Fibroblast of the conjunctiva (primary cell): ENCODE measurements at places on chromosomes 2 and 18.
A peak's percentile ranks its signal among the peaks of the same experiment; 100 is the strongest.

DNA sequence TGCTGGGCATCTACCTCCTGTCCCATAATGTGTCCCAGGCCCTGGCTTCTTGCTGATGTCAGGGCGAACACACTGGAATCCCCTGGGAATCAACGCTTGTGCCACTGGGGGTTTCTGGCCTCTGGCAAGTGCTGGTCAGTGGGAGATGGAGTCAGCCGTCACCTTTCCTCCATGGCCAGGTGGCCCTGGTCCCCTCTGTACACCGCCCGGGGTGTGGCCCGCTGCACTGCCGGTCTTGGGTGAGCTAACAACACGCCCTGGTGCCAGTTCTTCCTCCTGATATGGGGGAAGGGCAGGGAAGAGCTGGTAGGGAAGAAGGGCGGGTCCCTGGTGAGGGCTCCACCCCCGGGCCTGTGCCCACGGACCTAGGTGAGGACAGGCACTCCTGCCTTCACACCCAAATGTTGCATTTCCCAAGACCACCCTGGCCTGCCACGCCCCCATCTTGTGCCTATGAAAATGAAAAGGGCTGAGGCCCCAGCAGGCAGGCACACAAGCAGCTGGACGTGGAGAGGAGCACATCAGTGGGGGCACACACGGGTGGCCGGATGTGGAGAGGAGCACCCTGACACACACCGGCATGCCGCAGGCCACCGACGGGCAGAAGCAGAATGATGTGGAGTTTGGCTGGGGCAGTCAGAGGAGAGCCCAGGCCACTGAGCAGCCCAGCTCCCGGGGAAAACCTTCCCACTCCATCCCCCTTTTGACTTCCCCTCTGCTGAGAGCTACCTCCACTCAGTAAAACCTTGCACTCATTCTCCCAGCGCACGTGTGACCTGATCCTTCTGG lies 140.5 kb downstream of the ASB1 start:
- DNase-seq = no peak

GRCh38 chr2:64846177-64846576 lies 143.0 kb upstream of the SLC1A4 start:
- DNase-seq = no peak

GRCh38 chr18:33828949-33829348 lies 250.9 kb downstream of the ASXL3 start:
- DNase-seq = no peak

DNA sequence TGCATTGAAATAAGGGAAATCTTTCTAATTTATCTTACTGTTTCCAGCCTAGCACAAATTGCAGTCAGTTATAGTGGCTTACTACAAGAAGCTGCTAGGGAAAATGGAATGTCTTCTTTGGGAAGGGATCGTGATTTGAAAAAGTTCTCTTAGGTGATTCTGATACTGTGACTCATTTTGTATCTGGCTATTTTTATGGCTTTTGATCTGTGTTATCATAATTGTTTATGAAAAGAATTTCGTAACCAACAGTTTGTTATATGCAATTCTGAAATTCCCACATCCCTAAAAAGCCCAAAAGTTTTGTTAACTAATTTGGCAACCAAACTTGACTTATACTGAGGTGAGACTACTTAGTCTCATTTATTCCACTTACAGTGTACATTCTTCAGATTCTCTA lies 12.4 kb downstream of the PTPN4 start:
- no peak for DNase-seq

- DNase-seq = peak; percentile 79
Measured at GRCh38 chr2:226984750-226985582, 149.1 kb downstream of the RHBDD1 start.

GRCh38 chr18:48038636-48039035 lies 108.2 kb upstream of the SMAD2 start:
- no peak for DNase-seq

DNA sequence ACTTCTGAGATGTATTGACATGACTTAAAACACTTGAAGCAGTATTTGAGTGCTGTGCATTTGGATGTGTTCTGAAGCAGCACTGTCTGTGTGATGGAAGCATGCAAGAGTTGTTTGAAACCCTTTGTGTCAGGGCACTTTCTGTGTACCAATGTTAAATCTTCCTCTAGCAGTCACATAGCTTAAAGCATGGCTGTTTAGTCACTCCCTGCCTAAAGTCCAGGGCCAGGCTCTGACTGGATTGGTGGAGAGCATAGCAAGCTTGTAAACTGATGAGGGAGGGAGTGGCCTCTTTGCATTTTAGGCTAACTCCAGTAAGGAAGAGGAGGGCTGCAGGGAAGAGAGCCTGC lies 73.5 kb downstream of the MYO1B start:
- DNase-seq = no peak

DNA sequence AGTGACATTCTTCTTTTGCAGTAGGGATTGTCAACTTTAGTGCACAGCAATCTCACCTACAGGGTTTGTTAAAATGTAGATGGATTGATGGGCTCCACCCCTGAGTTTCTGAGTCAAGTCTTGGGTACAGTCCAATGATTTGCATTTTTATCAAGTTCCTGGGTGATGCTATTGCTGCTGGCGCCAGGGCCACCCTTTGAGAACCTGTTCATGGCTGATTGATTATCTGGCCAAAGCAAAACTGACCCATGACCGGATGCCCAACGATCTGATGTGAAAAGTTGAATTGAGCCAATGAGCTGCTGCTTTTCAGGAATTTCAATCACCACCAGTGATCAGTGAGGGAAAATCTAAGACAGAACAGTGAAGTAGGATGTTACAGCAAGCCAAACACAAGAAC lies 675.3 kb downstream of the TMEM182 start:
- no peak for DNase-seq

DNA sequence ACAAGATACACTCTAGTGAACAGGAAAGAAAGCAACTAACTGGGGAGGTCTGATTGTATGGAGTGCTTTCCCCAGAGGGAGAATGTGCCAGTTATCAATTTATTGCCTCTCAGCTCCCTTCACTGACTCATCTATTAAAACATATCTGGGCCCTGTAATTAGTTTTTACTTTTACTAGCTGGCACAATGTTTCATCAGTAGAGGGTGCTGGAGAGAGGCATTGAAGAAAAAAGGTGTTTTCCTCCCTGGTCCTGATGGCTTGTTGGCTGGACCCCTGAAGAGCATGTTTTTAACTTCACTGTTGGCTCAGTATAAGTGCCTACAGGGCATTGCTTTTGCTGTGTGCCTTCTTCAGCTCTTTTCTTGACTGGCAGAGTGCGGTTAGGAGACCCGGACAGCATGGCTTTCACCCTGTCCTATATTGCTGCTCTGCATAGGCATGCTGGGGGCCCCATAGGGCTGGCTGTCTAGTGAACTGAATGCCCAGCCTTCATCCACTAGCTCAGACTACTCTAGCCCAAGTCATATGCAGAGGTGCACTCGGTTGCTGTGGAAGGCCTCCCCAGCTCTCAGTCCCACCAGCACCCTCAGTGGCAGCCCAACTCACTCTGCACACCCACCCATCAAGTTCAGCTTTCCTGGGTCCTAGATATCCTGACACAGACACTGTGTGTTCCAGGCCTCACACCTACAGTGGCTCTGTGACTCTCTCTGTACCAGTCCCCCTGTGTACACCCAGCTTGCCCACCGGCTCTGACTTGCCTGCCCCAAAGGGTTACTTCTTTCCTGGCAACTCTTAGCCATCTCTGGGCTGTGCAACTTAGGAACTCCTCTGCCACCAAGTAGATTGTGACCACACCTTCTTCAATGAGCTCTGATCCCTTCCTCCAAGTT lies 62.3 kb upstream of the ACYP2 start:
- DNase-seq = no peak

DNA sequence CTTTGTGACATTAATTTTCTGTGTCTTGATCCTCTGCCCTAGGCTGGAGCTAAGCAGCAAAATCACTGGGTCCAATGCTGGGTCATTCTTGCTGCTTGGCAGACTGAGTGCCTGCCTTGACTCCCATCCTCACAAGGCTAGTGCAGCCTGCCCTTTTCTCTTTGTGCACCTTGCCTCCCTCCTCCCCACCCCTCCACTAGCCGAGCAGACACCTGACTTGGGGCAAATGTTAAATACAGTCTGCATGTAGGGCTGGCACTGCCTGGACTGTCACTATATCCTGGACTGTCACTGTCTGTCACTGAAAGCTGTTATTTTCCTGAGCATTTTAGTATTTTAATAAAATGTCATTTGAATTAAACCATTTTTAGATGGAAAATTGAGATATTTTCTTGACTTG lies 33.4 kb downstream of the MAPRE2 start:
- no peak for DNase-seq

DNA sequence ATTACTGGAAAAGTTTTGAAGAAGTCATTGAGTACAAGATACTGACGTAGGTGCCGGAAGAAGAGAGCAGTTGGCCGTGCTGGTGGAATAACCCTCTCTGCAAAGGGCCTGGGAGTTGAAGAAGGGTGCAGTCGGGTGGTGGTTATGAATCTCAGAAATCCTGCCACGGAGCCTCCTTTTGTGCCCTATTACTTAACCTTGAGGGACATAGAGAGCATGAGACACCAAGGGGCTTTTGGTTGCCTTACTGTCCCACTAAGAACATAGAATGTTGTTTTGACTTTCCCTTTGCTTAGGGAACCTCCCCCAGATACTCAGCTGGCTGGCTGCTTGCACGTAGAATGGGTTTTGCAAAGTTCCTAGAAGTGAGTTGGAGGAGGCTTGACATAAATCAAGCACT lies 1.3 kb upstream of the CD28 start:
- DNase-seq = no peak

- peak; percentile 64 for DNase-seq
Measured at GRCh38 chr2:222651718-222652418, 4.0 kb downstream of the FARSB start.

DNA sequence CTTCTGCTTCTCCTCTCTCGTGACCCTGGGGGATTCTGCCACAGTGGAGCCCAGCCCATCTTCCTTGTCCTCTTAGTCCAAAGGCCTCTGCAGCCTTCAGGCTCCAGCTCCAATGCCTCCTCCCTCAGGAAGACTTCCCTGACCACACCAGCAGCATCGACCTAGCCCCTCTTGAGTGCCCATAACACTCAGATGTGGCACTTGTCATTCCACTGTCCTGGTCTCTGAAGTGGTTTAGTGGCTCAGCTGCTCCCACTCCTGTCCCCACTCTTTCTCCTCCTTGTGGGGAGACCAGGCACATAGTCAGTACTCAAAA lies 97.5 kb downstream of the STPG4 start:
- no peak for DNase-seq

- DNase-seq = no peak
Measured at GRCh38 chr2:196295005-196295404, 123.6 kb upstream of the STK17B start.

DNA sequence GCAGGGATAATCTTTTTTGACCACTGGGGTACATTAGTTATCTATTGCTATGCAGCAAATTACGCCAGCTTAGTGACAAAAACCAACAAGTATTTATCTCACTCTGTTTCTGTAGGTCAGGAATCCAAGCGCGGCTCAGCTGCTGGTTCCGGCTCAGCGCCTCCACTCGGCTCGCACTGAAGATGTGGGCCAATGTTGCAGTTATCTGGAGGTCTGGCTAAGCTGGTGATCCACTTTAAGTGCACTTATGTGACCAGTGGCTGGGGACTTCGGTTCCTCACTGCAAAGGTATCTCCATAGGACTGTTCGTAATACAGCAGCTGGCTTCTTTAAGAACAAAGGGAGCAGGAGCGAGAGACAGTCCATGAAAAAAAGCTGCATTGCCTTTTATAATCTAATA lies 591.9 kb downstream of the TMEM182 start:
- DNase-seq = no peak

DNA sequence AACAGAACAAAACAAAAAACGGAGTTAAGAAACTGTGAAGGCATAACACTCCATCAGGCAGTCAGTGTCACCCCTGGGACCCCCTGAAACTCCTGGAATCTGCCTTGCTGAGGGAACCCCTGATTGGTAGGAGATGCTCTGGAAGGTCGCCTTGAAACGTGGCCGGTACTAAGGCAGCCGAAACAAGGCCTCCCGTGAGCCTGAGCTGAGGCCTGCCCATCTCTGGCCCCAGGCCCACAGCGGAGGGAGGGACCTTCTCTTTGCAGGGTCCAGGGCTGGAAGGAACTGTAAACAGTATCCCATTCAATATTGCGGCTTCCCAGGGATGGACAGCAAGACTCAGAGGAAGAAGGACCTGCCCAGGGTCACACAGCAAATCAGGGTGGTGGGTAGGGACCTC lies 155.7 kb downstream of the INHBB start:
- DNase-seq = no peak

GRCh38 chr2:109510136-109511028 lies 103.4 kb downstream of the SEPTIN10 start:
- DNase-seq = peak; percentile 63

DNA sequence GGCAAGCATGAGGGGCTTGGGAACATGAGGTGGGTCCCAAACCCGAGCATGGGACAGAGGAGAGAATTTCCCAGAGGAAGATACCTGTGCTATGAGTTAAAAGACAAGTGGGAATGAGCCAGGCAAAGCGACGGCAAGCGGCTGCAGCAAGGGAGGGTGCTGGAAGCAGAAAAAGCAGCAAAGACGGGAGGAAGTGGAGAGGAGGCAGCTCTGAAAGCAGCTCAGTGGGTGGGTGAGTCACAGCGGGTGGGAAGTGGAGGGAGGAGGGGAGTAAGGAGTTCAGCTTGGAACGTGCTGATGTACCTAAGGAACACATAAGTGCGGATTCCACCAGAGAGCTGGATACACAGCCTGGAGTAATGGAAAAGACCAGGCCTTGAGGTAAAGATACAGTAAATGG lies 41.4 kb downstream of the THUMPD2 start:
- DNase-seq = peak; percentile 28

DNA sequence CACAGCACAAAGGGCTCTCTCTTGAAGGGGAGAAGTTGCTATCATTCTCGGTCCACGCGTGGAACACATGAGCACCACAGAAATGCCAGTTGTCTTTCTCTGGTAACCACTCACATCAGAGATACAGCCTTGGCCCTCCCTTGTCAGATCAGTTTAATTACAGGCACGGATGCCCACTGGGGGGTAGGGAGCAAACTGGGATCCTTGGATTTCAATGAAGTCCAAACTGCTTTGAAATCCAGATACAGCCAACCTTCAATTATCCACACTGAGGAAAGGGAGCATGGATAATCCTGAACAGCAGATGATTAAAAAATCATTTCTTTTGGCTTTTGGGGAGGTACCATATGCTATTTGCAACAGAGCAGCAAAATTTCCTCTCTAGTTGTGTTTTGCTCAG lies 63.7 kb upstream of the DAPL1 start:
- no peak for DNase-seq

DNA sequence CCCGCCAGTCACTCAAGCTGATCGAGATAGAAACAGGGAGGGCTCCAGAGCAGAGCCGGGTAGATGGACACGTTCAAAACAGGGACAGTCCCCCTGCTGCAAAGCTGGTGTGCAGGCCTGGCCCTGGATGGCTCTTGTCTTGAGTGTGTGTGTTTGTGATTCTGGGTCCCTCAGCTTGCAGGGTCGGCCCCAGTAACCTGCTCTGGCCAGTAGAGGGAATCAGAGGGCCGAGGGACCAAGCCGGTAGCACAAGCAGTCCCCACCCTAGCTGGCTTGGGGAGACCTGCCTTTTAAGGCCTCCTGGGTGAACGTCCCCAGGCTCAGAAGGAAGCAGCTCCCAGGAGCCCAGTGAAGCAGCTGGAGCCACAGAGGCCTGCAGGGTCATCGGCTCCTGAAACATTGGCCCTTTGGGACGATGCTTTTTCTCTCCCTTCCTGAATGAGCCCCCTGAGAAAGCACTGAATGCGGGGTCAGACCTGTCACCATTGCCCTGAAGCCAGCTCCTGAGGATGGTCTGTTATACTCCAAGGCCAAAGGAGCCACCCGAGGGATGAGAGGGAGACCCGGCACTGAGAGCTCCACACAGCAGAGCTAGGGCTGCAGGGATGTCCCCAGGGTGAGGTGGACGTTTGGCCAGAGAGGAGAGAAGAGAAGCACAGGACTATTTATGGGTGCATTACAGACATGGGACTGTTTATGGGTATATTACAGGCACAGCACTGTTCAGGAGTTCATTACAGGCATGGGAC lies 15.4 kb upstream of the MLPH start:
- DNase-seq = no peak
